ENCODE measurements at places on chromosomes 11 and 22. TPM values are rescaled to one million over a fixed set of nuclear protein-coding genes. Genes with fewer than 3 reads are reported as not detected.

The SLC16A8 gene
- not detected for total RNA-seq

- DNase-seq: no peak
Observed at GRCh38 chr11:126772267-126772666, 228.3 kb downstream of the KIRREL3 start.

GRCh38 chr11:102448869-102449224, 3.7 kb downstream of the TMEM123 start:
- no peak for DNase-seq

- peak; percentile 35 for DNase-seq
Observed at GRCh38 chr11:67013511-67014045, 9.4 kb upstream of the SYT12 start.

GRCh38 chr22:43202756-43203410, 15.9 kb upstream of the TTLL12 start:
- DNase-seq: no peak

- DNase-seq: peak; percentile 43
Observed at GRCh38 chr22:45579806-45580725, 77.4 kb downstream of the FBLN1 start.

DNA sequence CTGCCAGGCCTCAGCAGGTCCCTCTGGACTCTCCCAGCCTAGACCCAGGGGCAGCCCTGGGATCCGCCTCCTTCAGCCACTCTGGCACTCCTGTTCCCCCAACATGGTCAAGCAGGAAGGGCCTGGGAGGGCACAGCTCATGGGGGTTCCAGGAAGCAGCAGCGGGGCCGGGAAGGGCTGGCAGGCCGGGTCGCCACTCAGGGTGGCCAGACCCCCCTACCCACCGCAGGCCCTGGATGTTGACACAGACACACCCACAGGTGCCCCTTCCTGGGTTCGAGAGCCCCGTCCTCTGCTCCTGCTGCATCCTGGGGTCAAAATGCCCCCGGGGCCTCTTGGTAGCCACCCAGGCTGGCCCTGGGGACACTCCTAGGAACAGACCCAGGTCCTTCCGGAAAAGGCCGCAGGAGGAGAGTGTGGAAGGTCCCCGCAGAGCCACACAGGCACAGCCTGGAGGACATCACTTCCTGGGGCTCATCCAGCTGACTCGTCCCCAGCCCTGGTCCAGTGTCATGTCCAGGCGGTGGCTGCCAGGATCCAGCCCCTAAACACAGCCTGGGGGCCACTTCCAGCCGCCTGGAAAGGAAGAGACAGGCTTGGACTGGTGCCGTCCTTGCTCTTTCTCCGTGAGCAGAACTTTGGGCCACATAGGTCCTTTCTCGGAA, 6.8 kb upstream of the PIM3 start:
- no peak for DNase-seq

DNA sequence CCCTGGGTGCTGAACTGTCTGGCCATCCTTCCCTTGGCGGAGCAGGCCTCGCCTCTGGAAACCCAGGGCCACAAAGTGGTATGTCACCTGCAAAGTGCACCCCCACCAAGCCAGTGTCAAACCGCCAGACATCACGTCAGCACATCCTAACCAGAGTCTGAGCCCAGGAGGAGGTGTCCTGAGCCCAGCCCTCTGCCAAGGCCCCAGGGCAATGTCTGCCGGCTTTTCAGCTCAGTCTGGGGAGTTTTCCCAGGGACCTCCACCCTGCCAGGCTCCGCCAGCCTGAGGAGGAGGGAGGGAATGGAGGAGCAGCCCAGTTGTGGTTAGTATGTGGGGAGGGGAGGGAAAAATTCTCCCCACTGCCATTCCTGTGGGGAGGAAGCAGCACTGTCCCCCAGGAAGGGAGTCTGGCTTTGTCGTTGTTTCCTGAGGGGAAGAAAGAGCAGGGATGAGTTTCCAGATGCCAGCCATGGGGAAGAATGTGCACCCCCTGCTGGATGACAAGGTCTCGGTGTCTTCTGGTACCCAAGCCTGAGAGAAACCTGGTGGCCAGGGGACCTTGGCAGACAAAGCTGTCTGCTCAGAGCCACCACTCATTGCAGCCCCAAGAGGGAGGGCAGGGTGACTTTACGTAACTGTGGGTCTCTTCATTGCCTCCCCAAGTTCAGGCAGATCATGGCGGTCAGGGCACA, 81.4 kb upstream of the CD82 start:
- DNase-seq: peak; percentile 81

DNA sequence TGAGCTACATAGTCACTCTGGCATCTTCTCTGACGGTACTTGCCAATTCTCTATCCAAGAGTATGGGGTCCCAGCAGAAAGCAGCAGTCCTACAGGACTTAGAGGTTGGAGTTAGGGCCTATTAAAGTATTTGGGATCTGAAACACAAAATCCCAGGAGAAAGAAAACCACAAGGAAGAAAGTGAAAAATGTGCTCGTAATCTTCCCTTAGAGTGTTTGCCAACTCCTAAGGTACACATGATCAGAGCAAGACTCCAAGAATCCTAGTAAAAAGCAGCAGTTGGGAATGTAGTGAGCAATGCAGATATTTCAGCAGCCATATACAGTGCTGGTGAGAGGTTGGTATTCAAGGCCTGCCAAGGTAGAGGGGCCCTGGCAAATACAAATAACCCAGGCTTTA, 71.6 kb downstream of the EXT2 start:
- DNase-seq: no peak

Data from osteoblast (primary cell).